Amniotic stem cell (primary cell): ENCODE measurements at places on chromosomes 16 and 17.
A peak's percentile ranks its signal among the peaks of the same experiment; 100 is the strongest.

DNA sequence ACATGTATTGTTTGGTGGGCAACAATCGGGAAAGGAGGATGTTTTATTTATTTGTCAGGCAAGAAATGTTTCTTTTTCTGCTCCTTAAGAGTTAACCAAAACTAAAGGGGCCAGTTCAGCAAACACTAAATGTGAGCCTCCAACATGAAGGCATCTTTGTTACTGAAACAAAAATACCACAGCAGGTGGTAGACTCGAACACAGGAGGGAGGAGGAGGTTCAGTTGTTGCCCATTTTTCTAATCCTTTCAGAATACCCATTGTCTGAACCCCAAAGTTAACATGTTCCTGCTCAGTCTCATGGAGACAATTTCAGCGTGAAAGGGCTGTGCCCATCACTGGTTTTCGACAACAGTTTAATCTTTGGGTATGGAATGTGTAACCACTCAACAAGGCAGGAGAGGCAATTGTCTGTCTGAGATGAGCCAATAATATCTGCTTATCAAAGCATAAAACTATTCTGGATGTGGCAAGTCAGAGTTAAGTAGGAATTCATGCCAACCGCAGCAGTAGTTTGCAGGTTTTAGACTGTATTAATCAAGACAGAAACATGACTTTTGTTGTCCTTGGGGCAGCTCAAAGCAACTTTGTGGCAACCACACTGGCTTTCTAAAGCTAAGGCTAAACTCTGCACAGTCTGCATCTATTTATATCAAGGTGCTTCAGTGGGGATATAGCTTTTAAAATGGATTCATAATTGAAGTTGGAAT lies 211.7 kb downstream of the FTO start:
- DNase-seq: no peak

- no peak for DNase-seq
These were observed 5.3 kb upstream of the MKS1 start for GRCh38 chr17:58224315-58224714.

- no peak for DNase-seq
These were observed 206.4 kb upstream of the ZKSCAN2 start for GRCh38 chr16:25464058-25464457.

DNA sequence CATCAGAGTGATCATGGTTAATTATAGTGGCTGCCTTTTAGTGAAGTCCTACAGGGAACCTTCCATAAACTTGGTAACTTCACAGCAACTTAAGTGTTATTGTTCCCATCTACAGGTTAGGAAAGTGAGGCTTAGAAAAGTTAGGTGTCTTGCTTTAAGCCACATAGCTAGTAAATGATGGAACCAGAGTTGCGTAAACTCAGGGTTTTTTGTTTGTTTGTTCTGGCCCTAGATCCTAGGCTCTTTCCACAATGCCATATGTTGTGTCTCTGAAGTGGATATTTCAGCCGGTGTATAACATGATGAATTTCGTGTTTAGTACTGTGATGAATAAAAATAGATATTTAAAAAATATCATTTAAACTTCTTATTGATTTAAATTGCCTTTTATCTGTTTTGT lies 27.6 kb downstream of the DNAH9 start:
- DNase-seq: no peak

- DNase-seq: no peak
These were observed 74.6 kb upstream of the TMEM97 start for GRCh38 chr17:28244446-28244845.

DNA sequence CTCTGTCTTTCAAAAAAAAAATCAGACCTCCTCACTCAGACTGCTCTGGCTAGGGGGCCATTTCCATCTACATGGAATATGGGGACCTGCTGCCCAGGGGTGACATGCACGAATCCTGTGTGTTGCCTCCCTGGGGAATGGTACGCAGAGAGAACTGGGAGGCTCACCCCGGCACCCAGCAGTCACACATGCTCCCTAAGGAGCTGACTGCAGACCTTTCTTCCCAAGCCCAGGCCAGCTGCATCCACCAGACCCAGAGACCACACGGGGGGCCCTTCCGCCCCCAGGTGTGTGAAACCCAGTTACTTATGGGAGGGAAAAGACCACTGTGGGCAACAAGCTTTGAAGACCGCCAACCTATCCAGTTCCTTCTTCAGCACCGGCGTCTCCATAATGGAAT lies 7.2 kb upstream of the NLRC3 start:
- DNase-seq: no peak

- DNase-seq: no peak
These were observed 327.6 kb downstream of the GRIN2A start for GRCh38 chr16:9854675-9855074.

DNA sequence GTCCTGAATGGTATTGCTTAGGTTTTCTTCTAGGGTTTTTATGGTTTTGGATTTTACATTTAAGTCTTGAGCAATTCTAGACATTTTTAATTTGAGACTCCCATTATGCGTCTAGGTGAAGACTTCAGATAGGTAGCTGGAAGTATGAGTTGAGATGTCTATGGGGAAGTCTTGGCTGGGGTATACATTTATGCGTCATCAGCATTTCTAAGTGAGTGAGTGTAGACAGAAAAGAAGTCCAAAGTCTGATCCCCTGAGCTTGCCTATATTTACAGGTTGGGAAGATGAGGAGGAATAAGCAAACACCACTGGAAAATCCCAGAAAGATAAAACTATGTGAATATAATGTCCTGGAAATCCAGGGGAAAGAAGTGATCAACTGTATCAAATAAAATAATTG lies 68.9 kb downstream of the KCNJ2 start:
- no peak for DNase-seq

GRCh38 chr17:74150428-74151025 lies 53.0 kb upstream of the RPL38 start:
- DNase-seq: no peak

GRCh38 chr17:31508288-31509094 lies 117.0 kb downstream of the RAB11FIP4 start:
- no peak for DNase-seq

DNA sequence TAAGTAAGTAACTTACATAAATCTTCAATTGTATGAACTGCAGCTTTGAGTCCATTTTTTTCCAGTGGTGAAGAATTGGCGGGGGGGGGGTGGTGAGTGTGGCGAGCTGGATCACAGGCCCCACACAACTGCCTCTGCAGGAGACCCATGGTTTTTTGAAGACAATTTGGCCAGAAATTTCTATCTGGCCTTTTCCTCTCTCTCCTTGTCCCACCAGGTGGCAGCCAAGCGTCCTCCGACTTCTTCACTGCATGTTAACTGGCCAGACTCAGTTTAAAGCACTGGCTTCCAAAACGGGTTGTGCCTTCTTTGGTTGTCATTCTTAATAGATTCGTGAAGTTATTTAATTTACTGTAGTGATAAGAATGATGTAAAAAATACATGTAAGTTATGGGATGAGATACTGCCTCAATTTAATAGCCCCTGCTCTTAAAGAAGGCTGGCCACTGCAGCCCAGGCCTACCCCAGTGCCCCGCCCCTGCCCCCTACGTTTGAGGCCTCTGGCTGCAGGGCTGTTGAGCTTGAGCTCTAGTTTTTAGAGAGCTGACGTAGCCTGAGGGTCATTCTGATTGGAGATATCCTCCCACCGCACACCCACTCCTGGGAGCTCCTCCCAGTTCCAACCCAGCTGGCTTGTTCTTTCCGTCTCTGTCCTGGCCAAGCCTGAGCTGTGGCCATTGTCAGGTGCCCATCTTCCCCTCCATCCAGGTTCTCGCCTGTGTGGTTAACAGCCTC lies 36.4 kb downstream of the AKAP1 start:
- no peak for DNase-seq

- no peak for DNase-seq
These were observed 151.0 kb upstream of the RBL2 start for GRCh38 chr16:53282975-53283946.

DNA sequence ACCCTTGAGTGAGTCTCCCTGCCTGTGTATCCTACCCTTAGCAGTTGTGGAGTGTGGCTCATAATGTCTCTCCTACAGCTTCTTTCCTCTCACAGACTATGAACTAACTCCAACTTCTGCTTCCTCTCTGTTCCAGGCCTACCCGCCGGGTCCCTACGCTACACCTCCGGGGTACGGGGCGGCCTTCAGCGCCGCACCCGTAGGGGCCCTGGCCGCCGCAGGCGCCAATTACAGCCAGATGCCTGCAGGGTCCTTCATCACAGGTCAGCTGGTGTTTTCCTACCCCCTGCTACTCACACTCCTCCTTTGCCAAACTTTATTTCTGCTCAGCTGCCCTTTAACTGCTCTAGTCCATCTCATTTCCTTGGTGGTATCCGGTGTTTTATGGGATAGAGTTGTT lies 5.4 kb downstream of the RNF227 start:
- no peak for DNase-seq

GRCh38 chr17:41301204-41301790 lies 1.4 kb downstream of the KRTAP29-1 start:
- no peak for DNase-seq

DNA sequence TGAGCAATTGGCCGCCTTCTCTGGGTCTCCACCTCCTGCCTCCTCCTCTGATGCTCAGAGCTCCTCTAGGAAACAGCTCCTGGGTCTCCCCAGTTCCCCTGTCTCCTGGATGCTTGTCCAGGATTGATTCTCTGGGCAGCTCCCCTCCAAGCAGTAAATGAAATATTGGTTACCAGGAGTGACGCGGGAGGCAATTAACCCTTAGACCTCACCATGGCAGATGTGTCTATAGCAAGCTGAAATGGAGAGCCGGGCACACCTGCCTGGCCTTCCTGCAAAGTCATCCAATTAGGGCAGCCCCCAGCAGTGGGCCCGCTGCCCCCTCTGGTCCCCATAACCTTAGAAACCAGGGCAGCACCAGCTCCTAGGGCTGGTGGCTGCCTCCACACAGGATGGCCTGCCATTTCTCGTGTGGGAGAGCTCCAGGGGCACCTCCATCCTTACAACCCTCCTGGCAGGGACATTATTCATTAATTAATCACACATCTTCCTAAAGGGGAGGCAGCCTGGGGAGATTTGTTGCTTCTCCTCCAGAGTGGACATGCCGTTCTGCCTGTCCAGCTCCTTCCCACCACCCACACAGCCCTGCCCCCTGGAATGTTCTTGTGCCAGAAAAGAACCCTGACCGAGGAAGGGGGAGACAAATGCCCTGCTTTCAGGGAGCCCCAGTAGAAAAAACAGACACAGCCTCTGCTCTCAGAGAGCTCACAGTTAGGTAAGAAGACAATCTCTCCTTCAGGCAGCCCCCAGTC lies 8.3 kb upstream of the KIF18B start:
- DNase-seq: no peak

DNA sequence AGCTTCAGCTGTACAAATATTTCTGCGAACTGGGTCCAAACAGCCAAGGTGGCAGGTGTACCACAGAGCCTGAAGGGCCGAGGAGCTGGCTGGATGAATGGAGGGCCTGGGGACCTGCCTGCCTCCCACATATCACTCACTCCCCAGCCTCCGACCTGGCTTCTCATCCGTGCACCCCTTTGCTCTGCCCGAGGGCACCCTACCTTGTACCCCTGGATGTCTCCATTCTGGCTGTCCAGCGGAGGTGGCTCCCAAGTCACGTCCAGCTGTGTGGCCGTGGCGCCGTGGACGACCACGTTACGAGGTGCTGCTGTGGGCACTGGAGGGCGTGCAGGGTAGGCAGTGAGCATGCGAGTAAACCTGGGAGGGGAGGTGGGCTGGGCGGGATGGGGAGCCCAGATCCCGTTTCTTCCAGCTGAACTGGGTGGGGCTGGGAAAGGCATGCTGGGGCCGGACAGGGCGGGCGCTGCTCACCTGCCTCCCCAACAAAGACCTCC lies 67.2 kb upstream of the CDC42EP4 start:
- no peak for DNase-seq

GRCh38 chr16:84751241-84751640 lies 51.4 kb downstream of the USP10 start:
- DNase-seq: no peak

- DNase-seq: no peak
These were observed 256.1 kb upstream of the RPL38 start for GRCh38 chr17:73947281-73947965.

GRCh38 chr16:35736546-35736945 lies 2277.1 kb downstream of the TP53TG3F start:
- DNase-seq: no peak

- DNase-seq: peak; percentile 61
These were observed 5.6 kb upstream of the HSBP1 start for GRCh38 chr16:83802135-83802534.

DNA sequence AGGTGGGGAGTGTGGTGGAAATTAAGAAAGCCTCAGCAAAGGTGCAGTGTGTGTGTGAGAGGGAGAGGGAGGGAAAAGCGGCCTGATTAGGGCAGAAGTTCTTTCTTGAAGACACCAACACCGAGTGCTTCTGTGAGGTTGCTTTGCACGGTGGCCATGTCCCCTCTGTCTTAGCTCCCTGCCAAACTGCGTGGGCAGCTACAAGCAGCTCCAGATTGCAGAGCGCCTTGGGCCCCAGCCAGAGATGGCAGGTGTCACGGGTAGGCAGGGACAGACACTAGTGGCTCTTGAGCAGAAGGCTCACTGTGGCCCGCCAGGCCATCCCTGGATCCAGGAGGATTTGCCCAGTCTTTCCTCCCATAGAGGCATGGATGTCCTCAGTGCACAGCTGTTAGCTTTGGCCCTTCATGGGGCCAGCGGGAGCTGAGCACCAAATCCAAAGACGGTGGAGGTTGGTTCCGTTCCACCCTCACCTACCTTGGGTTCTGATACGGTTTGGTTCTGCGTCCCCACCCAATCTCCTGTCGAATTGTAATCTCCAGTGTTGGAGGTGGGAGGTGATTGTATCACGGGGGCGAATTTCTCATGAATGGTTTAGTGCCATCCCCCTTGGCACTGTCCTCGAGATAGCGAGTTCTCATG lies 21.4 kb downstream of the KIAA0513 start:
- no peak for DNase-seq

GRCh38 chr16:118857-119256 lies 19.6 kb downstream of the NPRL3 start:
- DNase-seq: no peak

DNA sequence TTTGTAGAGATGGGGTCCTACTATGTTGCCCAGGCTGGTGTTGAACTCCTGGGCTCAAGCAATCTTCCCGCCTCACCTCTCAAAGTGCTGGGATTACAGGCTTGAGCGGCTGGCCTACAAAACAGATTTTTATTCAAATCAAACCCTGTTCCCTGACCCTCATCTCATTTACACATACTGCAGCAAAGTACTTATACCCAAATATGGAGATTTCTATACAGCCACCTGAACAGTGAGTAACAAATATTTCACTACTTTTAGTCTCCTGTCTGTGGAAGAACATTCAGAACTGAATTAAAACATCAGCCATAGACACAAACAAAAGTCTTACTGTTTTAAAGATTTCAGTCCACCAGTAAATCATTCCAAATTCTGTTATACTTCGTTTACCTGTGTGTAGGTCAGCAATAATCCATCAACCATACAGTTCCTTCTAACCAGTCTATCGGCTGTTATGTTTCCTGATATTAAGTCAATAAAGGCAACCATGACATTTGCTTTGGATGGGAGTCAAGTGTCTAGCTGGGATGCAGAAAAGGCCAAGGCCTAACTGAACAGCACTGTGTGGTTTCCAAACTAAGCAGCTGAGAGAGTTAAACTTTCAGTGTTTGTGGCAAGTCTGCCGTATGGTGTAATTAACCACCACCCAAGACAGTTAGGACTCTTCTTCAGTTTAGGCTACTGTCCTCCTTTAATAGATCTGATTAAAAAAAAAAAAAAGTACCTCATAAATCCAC lies 22.3 kb downstream of the ERN1 start:
- no peak for DNase-seq
